Fibroblast of the aortic adventitia (primary cell): ENCODE measurements at places on chromosomes 3 and 15.

GRCh38 chr15:28107111-28107903 lies 8.2 kb upstream of the OCA2 start:
- DNase-seq: peak; percentile 41

DNA sequence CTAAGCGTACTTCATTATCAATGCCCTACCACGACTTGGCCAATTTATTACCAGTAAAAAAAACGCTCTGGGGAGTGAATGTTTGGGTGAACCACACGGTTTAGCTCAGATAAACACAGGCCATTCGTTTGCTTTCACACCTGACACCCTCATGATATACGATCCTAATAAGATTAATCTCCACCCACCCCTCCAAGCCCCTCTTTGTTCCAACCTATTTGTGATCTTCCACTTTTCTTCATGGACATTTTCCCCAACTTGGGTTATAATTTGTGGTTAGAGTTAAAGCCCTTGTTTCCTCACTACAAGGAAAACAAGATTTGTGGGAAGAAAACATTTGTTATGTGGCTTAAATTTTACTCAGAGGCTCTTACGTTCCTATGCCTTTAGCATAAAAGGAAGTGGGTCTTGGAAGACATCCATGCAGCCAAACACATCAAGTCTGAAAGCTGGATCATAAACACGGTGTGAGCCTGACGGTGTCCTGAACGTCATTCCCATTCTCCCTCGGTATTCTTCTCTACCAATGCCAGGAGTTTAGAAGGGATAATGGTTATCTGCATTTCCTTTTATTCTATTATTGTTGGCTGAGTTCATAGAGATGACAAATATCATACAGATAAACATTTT lies 518.9 kb downstream of the NR2F2 start:
- DNase-seq: peak; percentile 46

- DNase-seq: peak; percentile 88
Measured at GRCh38 chr15:79682285-79682684, 214.5 kb downstream of the MTHFS start.

DNA sequence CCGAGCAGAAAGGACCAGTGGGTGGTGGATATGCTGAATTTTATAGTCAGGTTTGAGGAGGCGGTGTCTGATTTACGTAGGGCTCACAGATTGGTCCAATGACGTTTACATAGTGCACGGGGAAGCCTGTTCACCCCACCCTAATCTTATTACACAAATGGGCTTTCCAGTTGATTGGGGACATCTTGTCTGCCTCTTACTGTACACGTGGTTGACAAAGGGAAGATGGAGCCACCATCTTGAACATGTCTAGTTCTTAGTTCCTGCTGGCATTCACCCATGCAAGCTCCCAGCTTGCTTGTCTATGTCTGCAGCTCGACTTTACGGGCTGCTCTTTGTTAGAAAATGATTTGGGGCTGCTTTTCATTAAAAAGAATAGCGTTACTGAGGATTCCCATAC lies 332.0 kb upstream of the SLCO3A1 start:
- DNase-seq: no peak

- DNase-seq: no peak
Measured at GRCh38 chr3:98243843-98244242, 20.2 kb upstream of the OR5H6 start.

GRCh38 chr3:186235554-186235953 lies 126.5 kb downstream of the DGKG start:
- DNase-seq: no peak

GRCh38 chr3:42159706-42160472 lies 68.7 kb downstream of the TRAK1 start:
- no peak for DNase-seq

- DNase-seq: peak; percentile 37
Measured at GRCh38 chr3:132344666-132345280, 27.6 kb downstream of the ACP3 start.
